ENCODE measurements at places on chromosomes 5 and 9. TPM values are rescaled to one million over a fixed set of nuclear protein-coding genes. Genes with fewer than 3 reads are reported as not detected.

DNA sequence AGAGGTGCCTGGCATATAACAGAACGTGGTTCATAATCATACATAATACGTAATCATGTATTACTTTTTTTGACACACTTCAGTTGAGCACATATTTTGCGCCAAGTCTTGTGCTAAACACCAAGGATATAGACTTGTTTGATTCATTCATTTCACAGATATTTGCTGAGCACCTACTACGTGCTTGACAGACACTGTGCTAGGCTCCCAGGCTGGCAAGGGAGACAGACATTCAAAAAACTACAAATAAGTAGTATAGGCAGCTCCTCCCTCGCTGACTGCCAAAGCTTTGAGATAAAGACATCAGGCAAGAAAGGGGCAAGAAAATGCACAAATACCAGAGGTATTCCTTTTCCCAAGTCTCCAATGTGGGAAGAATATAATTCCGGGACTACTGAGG, 122.5 kb upstream of the CPEB4 start:
- DNase-seq = no peak

DNA sequence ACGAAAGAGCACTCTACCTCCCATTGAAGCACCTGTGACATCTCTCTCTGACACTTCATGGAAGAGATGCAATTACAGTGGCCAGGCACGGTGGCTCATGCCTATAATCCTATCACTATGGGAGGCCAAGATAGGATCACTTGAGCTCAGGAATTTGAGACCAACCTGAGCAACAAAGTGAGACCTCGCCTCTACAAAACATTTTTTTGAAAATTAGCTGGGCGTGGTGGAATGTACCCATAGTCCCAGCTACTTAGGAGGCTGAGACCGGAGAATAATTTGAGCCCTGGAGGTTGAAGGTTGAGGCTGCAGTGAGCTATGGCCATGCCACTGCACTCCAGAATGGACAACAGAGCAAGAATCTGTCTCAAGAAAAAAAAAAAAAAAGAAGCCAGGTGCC, 45.5 kb downstream of the GLDC start:
- no peak for DNase-seq

DNA sequence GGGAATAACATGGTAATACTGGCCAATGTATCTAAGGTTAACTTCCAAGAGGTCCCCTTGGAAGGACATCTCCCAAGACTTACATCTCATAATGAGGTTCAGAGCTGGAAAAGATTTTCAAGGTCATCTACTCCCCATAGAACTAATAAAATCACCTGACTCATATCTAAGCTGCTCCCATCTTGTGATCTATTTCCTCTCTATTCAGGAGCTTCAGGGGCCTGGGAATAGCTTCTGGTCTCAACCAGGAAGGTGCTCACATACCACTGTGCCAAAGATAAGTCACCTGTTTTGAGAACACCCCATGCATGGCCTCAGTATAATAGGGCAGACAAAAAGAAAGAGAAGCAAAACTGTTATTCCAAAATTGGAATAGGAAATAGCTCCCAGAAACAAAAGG, 74.2 kb downstream of the OXCT1 start:
- DNase-seq = no peak

DNA sequence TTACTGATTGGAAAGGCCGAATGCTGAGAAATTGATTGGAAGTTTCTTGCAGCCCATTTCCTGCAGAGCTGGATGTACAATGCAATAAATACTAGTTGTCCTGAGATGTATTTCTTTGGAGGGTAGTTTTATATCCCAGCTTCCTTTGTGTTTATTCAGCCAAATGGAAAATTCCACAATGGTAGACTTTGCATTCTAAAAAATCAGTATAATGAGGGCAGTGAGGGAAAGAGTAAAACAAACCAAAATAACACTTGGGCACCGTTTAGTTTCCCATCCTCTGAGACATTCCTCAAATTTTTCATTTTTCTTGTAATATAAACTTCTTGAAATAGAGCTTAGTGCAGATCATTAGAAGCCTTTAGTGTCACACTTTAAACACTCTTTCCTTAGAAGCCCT, 379.4 kb downstream of the EBF1 start:
- DNase-seq = no peak

DNA sequence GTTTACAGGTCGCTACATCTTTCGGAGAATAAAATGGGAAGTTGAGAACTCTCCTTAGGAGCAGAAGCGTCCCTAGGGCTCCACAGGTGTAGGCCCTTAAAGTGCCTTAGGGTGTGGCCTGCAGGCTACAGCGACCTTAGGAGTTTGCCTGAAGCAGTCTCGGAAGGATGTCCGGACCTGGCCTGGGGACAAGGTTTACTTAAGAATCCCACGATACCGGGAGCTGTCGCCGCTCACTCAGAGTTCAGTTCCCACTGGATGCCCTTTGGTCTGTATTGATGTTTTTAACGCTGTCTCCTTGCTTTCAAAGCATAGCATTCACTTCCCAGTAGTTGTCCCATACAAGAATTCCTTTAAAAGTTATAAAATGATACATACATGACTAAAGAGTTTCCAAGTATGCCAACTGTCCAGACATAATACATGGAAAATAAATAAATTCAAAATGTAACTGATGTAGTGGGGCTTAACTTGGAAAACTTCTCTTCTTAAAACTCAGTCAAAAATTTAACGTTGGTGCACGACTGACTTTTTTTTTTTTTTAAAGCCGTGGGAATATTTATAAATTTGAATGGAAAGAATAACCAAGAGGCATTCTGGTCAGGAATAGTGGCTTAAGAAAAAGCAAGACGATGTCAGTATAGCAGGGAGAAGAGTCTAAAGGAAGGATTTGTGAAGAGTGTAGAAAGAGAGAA, 848 bp downstream of the RAD50 start:
- no peak for DNase-seq

DNA sequence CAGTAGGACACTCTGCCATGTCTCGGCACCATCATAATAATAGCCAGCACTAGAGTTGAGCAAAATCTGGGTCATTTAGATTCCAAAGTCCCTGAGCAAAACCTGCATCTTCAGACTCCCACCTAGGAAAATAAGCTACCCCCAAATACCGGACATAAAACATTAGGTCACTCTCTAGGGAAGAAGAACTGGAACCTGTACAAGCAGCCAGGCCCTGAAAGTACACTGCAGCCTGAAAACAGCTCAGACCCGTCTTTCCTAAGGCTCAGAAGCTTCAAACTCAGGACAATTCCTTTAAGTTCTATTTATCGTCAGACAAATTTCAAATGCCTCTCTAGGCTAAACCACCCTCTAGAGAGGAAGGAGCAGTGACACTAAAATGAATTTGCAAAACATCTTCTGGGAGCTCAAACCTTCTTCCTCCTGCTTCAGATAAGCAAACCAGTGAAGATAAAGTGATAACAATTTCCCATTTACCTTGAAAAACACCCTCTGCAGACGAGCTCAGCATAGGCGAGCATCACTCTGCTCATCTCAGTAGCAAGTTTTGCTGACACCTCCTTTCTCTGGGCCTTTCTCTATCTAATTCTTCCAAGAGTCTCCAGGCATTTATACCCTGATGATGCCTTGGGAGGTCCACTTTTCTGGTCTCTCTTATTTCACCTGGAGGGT, 34.0 kb downstream of the ADAM19 start:
- DNase-seq = no peak

DNA sequence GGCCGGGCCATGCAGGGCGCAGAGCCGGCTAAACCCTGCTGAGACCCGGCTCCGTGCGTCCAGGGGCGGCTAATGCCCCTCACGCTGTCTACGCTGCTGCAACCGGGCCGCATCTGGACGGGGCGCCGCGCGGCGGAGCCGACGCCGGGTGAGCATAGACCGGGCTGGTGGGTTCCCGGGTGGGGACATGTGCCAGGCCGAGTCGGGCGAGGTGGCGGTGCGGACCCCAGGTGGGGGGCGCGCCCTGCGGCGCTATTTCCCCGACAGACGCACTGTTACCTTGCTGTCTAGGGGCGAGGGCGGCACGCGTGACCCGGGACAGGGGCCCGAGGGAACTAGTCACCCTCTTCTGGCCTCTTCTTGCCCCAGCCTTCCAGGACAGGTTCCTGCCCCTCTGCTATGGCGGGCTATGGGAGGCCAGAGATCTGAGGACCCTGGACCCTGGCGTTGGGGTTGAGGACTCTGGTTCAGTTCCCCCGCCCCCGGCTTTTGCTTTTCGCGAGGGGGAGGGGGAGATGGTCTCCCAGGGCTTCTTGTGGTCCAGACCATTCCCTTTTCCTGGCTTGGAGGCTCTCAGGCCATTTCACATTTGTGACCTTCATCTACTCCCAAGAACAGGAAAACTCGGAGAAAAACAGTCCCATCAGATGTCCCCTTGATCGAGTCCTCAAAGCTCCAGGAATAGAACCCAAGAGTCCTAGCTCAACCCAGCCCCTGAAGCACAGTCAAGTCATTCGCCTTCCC, 536 bp downstream of the SLC27A4 start:
- peak; percentile 50 for DNase-seq

GRCh38 chr5:78923622-78923970, 61.5 kb downstream of the ARSB start:
- no peak for DNase-seq

GRCh38 chr9:116796669-116797068, 109.6 kb downstream of the TRIM32 start:
- DNase-seq = no peak

DNA sequence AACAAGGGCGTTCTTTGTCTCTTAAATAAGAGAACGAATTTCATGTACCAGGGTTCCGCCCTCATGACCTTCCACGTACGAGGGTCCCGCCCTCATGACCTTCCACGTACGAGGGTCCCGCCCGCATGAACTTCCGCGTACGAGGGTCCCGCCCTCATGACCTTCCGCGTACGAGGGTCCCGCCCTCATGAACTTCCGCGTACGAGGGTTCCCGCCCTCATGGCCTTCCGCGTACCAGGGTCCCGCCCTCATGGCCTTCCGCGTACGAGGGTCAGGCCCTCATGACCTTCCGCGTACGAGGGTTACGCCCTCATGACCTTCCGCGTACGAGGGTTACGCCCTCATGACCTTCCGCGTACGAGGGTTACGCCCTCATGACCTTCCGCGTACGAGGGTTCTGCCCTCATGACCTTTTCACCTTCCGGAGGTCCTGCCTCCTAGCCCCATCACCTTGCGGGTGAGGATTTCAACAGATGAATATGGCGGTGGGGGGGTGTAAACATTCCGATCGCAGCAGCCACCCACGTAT, 273.9 kb upstream of the ADAMTS16 start:
- DNase-seq = no peak

GRCh38 chr5:73901455-73901854, 275.5 kb downstream of the ARHGEF28 start:
- DNase-seq = no peak

DNA sequence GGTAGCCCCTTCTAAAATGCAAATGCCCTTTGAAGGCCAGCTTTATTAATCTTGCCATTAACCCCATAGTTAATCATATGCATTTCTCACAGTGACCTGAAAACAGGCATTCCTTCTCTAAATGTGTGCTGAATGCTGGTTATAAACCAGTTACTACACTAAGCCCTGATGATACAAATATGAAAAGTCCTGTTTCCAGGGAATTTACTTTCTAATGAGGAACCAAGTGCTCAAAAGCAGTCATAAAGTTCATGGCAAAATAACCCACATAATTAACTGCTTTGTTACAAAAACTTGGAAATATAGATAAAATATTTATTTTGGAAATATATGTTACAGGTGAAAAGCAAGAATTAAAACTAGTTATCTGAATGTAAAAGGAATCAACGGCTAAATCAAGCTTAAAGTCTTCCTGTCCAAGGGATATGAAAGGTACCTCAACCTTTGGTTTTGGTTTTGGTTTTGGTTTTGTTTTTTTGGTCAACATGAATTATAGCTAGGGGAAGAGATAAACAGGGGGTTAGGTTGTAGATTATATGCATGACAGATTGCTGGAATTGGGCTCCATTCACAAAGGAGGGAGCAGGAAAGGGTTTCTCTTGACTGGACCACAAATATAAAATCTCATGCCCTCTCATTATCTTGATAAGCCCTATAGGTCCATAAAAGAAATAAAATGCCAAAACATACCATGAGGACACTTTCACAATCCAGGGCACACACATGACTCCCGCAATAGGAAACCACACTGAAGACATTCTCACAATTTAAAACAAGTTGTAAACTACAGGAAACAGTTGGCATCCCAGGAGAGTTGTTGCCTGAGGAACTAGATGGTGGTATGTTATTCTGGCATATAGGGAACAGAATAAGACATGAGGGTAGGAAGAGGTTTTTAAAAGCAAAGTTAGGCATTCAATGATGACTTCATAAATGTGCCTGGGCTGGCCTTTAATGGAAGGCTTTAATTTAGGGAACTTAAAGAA, 46.7 kb upstream of the MACIR start:
- DNase-seq = no peak

DNA sequence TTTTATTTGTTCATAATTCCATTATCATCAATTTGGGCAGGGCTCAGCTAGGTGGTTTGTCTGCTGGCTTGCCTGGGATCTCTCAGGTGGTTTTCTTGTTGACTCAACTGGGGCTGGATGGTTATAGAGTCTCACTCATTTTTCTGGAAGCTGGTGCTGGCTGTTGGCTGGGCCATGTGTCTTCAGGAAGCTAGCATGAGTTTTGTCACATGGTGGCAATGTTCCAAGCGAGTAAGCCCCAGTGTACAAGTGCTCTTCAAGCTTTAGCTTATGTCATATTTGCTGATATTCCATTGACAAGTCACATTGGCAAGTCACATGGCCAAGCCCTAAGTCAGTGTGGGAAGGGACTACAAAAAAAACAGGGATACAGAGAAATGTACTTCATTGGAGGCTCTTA, 2.3 kb upstream of the RASEF start:
- no peak for DNase-seq

- peak; percentile 78 for DNase-seq
These were observed 29.3 kb downstream of the PCDH1 start for GRCh38 chr5:141848744-141849414.

- no peak for DNase-seq
These were observed 11.9 kb downstream of the TRMO start for GRCh38 chr9:97910357-97910756.

GRCh38 chr5:139955053-139955605, 88.0 kb downstream of the NRG2 start:
- no peak for DNase-seq

GRCh38 chr5:159133041-159133741, 33.5 kb upstream of the EBF1 start:
- DNase-seq = no peak

DNA sequence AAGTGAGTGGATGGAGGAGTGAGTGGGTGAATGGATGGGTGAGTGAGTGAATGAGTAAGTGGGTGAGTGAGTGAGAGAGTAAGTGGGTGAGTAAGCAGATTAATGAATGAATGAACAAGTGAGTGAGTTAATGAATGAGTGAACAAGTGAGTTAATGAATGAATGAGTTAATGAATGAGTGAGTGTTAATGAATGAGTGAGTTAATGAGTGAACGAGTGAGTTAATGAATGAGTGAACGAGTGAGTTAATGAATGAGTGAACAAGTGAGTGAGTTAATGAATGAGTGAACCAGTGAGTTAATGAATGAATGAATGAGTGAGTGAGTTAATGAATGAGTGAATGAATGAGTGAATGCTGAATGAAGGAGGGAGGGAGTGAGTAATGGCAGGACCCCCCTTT, 26.4 kb downstream of the NKD2 start:
- DNase-seq = no peak

SMIM33 gene
- not detected for total RNA-seq

PAX5 gene
- not detected for total RNA-seq

PSD2 gene
- total RNA-seq = 0.21 TPM

GFPT2 gene
- 20.0 TPM for total RNA-seq

LCN12 gene
- 3.4 TPM for total RNA-seq

PCDHGB4 gene
- 8.0 TPM for total RNA-seq

ARHGEF39 gene
- total RNA-seq = 1.0 TPM

TRIP13 gene
- total RNA-seq = 1.7 TPM

TLX3 gene
- not detected for total RNA-seq

OLFML2A gene
- total RNA-seq = 13.1 TPM

ENTR1 gene
- 50.1 TPM for total RNA-seq

QRFP gene
- total RNA-seq = not detected

CDX1 gene
- not detected for total RNA-seq

POU5F2 gene
- total RNA-seq = 4.9 TPM
